ENCODE measurements at places on chromosomes 3 and 15. TPM values are rescaled to one million over a fixed set of nuclear protein-coding genes. Genes with fewer than 3 reads are reported as not detected.
A peak's percentile ranks its signal among the peaks of the same experiment; 100 is the strongest.

DNA sequence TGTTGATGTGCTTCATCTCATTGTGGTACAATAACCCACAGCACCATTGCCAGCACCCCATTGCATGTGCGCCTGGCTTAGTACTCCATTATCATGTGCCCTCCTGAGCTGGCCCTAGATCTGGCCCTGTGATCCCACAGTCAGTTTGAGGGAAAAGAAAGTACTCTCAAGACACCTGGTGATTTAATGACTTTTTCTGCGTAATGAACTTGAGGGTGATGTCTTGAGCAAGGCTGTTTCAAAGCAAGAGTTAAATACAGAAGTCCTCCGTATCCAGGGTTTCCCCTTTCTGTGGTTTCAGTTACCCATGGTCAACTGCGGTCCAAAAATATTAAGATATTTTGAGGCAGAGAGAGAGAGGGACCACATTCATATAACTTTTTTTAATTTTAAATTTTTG lies 16.3 kb downstream of the C3orf20 start:
- DNase-seq = no peak

GRCh38 chr15:51757450-51757849 lies 6.1 kb downstream of the TMOD2 start:
- no peak for DNase-seq

DNA sequence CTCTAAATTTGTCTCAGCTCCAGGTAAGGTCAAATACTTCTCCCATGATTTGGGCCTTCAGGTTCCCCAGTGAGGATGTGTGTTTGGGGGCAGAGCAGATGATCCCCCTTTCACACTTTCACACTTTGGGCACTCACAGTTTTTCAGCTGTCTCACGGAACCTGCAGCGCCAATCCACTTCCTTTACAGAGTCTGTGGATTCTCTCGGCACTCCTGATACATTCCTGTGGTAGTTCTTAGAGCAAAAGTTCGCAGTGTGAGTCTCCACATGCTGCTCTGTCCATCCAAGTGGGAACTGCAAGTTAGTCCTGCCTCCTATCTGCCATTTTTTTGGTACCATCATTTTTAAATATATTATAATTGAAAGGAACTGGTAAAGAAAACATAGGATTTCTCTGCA lies 20.2 kb upstream of the CPOX start:
- no peak for DNase-seq

DNA sequence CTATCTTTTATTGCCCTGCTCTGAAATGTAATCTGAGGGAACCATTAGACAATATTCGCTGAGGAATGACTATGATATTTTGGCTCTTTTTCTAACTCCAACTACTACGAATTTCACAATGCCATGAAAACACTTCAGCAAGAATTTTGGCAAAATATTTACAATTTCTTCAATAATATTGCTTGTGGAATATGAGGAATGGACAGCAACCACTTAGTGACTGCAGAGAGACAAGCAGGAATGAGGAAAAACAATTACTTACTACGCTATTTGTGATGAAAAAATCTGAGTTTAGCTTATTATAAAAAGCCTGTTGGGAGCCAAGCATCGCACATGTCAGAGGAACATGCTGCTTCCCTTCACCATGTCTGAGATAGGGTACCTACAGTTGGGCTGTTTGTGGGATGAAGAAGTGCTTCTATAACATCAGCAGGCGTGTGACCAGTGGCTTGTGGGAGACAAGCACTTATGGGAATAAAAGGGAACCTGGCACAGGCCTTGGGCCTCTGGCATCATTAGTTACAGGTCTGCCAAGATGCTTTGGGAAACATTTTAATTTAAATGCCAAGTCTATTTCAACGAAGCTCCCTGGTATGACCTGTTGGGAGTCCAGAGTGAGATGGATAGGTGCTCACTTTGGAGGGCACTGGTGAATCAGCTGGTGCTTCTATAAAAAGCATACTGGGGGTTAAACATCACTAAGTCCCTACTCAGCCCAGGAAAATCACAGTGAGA lies 2.7 kb upstream of the PLCL2 start:
- no peak for DNase-seq

- no peak for DNase-seq
Measured at GRCh38 chr3:134428401-134428800, 54.2 kb upstream of the AMOTL2 start.

DNA sequence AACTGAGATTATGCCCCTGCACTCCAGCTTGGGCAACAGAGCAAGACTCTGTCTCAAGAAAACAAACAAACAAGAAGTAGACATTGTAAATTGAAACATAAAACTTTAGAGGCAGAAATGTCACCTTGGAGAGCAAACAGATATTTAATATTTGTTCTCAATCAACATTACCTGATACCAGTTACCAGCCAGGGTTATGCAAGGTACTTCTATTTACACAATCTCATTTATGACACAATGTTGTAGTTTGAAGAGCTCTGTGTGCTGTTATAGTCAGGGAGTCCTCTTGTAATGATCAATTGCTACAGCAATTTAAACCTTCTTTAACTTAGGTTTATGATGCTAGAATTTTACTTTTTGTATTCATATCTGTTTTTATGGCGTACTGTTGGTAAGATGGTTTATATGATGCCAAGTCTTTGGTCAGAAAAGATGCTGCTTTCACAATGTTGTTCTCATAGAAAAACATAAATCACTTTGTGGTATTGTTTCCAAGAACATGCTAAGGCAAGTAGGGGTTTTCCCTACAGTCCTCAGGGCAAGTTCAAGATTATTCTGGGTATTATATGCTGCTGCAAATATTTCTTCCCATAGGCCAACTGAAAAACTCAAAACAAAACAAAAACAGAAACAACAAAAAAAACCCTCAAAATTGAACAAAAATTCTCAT lies 173.5 kb downstream of the TNIK start:
- no peak for DNase-seq

DNA sequence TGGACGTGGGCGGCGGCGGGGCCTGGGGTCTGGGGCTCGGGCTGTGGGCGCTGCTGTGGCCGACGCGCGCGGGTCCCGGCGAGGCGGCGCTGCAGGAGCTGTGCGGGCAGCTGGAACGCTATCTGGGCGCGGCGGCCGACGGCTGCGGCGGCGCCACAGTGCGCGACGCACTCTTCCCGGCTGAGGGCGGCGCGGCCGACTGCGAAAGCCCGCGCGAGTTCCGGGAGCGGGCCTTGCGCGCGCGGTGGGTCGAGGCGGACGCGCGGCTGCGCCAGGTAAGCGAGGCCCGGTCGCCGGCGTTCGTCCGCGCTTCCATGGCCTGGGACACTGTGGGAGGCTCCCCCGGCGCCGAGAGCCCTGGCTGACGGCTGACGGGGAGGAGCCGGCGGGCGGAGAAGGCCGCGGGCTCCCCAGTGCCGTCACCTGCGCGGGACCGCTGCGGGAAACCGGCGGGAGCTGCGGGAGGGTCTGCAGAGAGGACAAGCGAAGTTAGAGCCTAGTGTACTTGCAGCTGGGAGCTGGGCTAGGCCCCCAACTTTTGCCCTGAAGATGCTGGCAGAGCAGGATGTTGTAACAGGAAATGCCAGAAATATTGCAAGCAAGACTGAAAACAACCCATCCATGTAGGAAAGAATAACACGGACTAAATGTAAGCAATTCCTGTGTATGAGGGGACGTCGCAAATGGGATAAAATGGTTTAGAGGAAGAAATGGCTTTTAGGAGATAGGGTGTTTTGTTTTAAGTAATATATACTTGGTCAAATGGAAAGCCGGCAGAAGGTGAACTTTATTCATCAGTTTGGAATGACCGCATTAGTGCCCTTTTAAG lies 847 bp downstream of the WHAMM start:
- peak; percentile 25 for DNase-seq

DNA sequence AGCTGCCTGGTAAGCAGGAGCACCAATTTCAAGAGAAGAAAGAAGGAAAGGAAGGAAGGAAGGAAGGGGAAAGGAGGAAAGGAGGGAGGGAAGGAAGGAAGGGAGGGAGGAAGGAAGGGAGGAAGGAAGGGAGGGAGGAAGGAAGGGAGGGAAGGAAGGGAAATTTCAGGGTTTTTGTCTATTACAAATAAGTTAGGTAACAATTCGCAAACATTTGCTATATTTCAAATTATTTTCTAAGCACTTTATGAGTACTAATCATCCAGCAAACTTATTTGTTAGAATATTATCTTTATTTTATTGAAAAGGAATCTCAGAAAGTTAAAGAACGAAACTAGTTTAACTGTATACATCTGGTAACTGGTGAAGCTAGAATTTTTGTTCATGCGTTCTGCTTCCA lies 921.7 kb downstream of the TBL1XR1 start:
- DNase-seq = no peak

DNA sequence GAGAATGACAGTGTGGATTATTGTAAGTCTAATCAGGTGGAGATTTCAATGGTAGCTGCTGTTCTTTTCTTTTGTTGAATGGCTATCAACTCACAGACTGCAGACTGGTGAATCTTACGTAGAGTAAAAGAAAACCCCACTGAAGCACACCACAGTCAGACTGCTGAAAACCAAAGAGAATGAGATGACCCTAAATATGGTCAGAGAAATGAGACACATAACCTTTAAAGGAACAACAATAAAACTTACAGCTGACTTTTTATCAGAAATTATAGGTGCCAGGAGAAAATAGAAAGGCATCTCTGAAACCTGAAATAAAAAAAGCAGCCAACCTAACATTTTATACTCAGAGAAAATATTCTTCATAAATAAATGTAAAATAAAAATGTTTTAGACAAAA lies 12.7 kb upstream of the UBE3A start:
- no peak for DNase-seq

GRCh38 chr15:59138243-59138642 lies 33.3 kb downstream of the CCNB2 start:
- no peak for DNase-seq

- no peak for DNase-seq
Measured at GRCh38 chr15:96334017-96334704, 3.7 kb downstream of the NR2F2 start.

GRCh38 chr3:7637694-7638093 lies 776.8 kb downstream of the GRM7 start:
- DNase-seq = no peak

- DNase-seq = no peak
Measured at GRCh38 chr15:33152502-33153109, 41.9 kb downstream of the FMN1 start.

GRCh38 chr15:89993349-89993748 lies 7.8 kb upstream of the ZNF710 start:
- DNase-seq = no peak

GRCh38 chr15:70916531-70916930 lies 23.9 kb downstream of the LRRC49 start:
- DNase-seq = no peak

DNA sequence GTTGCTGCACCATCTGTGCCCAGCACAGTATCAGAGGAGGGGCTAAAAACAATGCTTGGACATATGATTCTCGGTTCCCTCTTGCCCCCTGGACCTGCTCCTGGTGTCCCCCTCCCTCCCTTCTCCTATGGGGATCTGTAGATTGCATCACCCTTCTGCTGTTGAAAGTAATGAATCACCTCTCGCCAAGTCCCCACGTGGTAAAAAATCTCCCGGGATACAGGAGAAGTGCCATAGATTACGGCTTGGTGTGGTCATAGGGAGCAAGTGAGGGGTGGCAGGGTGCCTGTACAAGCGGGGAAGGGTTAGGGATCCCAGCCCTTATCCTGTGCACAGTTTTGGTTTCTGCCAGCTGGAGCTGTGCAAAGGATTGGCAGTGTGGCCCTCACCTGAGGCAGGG lies 37.7 kb downstream of the AMOTL2 start:
- no peak for DNase-seq

DNA sequence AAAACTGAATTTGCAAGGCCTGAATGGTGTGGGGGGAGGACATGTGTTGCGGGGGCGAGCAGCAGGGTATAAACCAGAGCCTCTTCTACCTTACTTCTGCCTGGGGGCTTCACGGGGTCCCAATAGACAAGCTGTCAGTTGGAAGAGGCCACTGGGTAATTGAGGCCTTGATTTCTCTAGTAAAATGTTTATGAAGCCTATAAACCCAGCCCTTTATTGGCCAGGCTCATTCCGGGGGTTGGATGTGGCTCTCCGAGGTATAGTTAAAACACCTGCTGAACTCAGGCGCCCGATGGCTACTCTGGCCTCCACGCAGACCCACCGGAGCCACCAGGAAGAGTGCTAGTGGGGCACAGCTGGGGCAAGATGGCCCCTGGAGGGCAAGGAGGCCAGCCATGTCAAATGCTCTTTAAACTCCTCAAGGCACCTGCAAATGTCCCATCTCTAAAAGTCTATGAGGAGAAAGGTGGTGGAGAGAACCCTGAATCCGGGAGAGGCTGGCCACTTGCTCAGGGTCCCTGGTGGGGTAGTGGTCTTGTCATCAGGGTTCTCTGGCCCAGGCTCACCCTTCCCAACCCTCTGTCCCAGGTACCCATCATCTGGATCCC lies 34.3 kb downstream of the IGDCC3 start:
- no peak for DNase-seq

DNA sequence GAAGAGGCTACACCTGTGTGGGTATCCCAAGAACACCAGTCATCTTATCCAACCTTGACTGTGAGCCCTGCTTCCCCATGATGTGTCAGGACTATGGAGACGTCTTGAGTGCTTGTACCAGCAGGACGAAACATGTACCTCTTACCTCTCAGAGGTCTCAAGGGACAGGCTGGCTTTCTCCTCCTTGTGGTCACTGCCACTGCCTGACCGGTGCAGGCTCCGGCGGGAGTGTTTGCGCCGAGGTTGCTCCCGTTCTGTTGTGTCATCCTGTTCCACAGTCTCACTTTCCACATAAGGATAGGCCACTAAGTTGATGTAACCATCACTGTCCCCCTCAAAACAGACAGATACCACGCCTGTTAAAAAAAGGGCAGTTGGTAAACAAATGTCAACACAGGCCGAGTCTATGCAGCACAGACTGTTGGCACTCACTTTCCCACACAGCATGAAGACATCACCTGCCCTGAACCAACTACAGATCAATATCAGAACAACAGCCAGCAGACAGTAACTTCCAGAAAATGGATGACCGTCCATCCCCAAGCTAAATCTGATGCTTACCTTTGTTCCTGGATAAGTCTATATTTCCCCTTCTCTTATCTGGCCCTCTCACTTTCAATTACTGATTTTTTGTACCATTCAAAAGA lies 14.4 kb upstream of the GMPPB start:
- DNase-seq = no peak

DNA sequence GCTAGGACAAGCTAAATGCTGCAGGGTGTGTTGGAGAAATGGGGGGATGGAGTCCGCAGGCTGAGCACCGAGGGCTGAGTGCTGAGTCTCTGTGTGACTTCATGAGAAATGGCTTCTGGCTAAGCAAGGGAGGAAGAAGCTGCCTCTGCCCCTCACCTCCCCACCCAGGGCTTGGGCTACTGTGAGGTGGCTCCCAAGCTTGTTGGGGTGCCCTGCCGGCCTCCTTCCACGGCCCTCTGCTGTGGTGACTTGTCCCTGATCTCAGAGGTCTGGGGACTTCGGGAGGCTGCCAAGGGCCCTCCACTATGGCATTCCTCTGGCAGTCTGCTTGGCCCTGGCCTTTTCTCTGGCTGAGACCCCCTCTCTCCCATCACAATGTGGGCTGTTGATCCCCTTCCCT lies 30.1 kb upstream of the RAD18 start:
- no peak for DNase-seq

CSK gene
- 14.1 TPM for total RNA-seq

TNFSF10 gene
- total RNA-seq = 9.6 TPM

SERPINI2 gene
- 0.20 TPM for total RNA-seq

MME gene
- 1.7 TPM for total RNA-seq

EPB42 gene
- total RNA-seq = not detected

FETUB gene
- not detected for total RNA-seq

FILIP1L gene
- total RNA-seq = 174 TPM

Measured in ovary (tissue), 10 donors.